ENCODE measurements at places on chromosomes 5 and 9. TPM values are rescaled to one million over a fixed set of nuclear protein-coding genes. Genes with fewer than 3 reads are reported as not detected.

Gene PCA3
- not detected for total RNA-seq

Gene PCSK1
- 17.7 TPM for total RNA-seq

Gene IL9
- not detected for total RNA-seq

Gene PCDHGA11
- 18.8 TPM for total RNA-seq

Gene HTR1A
- not detected for total RNA-seq

Gene CARTPT
- total RNA-seq: not detected

Gene TAL2
- total RNA-seq: not detected

Gene PTGER4
- 39.9 TPM for total RNA-seq

Gene CNTFR
- 0.56 TPM for total RNA-seq

Gene CDH18
- 0.68 TPM for total RNA-seq

Gene GPR151
- total RNA-seq: not detected

Gene SV2C
- not detected for total RNA-seq

Gene CTXN3
- total RNA-seq: not detected
